ENCODE measurements at places on chromosomes 7 and 10.

- DNase-seq: no peak
Observed at GRCh38 chr10:91907033-91907594, 2.2 kb downstream of the FGFBP3 start.

DNA sequence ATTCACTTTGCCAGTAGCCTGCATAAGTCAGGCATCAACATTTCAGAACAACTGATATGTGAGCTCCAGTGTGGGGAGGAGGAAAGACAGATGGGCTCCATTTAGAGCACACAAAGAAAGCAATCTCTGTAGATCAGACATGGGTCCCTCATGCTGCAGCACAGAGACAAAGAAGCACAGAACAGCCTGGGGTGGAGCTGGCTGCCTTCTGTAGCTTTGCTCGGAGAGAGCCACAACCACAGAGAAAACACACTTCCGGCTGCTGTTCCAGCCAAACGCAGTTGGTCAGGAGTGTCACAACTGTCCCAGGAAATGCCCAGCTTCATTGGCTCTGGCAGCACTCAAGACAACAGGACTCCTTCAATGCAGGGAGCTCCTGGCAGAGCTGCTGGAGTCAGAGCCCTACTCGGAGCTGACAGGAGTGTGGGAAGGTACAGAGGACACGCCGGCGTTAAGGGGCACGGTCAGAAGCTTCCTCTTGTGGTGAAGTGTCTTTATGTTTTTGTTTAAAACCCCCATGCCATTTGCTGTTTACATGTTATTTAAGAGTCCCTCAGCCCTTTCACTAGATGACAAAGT is 494.4 kb downstream of the TCERG1L start:
- no peak for DNase-seq

DNA sequence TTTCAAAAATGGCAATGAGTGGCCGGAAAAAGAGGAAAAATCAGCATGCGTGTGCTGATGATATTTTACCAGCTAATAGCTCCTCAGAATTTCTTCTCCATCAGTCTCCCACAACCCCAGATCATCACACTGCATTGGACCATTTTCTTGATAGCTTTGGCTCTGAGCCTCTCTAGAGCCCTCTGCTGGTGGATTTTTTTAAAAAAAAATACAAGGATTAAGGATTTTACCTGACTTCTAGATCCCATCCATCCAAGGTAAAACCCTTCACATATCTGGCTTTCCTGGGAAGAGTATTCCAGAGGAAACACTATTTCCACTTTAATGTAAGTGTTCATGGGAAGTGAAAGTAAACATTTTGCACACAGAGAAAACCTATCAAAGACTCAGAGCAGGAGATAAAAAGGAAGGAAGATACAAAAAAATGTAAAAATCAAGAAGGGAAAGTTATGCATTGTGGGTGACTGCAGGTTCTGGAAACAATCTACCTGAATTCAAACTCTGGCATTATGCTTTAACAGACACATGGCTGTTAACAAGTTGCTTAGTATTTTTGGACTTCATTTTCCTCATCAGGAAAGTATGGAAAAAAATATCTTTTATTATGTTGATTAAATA is 380.9 kb downstream of the LRRTM3 start:
- no peak for DNase-seq

DNA sequence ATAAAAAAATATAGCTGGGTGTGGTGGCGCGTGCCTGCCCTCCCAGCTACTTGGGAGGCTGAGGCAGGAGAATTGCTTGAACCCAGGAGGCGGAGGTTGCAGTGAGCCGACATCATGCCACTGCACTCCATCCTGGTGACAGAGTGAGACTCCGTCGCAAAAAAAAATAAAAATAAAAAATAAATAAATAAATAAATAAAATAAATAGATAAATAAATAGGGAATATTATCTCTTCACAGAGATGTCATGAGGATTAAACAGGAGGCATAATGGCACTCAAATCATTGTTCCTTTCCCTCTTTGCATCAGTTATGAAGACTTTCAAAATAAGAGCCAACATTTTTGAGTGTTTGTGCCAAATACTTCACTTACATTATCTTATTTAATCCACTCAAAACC is 32.0 kb upstream of the BMPR1A start:
- DNase-seq: no peak

- no peak for DNase-seq
Observed at GRCh38 chr7:137747359-137748031, 99.3 kb downstream of the DGKI start.

- no peak for DNase-seq
Observed at GRCh38 chr7:12884856-12885440, 197.5 kb downstream of the ARL4A start.

DNA sequence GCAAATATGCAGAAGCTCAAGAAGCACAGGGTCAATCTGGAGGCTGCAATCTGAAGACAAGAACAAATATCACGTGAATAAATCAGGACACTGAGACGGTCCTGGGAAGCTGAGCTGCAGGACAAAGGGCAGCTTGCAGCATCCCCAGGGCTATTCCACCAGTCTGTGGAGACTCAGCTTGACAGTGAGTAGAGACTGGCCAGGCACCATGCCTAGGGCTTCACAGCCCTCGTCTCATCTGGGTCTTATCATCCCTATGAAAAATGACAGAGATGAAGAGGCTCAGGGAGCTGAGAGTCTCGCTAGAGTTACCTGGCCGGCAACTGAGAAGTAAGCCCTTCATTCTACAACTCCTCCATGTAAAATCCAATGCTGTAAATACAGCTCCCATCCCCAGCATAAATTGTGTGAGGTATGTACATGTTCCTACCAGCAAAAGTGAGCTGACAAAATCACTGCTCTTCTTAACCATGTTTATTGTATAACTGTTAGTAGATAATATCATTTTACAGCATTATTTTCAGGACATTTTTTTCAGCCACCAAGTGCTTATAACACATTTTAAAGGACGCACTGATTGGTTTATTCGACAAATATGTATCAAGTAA is 186.6 kb upstream of the IGFBP3 start:
- DNase-seq: no peak

Data from NCI-H2171 (cell line).